ENCODE measurements at places on chromosomes 13 and 19.

GRCh38 chr13:20263393-20264044, 31.4 kb upstream of the GJB6 start:
- no peak for DNase-seq

- DNase-seq: no peak
These were observed 194.5 kb downstream of the DACH1 start for GRCh38 chr13:71672512-71672911.

DNA sequence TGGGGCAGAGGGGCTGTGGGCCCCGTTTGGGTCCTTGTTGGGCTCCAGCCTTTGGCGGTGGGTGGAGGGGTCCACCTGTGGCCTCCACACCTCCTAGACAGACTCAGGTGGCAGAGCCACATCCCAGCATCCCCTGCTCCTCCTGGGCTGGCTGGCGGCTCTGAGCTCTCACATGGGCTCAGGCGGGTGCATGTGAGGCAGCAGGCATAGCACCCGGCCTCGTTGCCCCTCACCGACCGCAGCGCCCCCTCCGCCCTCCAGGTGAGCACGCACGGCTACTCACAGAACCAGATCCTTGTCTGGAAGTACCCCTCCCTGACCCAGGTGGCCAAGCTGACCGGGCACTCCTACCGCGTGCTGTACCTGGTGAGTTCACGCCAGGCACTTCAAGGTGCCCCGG, 5.9 kb upstream of the TEKTIP1 start:
- DNase-seq: no peak

DNA sequence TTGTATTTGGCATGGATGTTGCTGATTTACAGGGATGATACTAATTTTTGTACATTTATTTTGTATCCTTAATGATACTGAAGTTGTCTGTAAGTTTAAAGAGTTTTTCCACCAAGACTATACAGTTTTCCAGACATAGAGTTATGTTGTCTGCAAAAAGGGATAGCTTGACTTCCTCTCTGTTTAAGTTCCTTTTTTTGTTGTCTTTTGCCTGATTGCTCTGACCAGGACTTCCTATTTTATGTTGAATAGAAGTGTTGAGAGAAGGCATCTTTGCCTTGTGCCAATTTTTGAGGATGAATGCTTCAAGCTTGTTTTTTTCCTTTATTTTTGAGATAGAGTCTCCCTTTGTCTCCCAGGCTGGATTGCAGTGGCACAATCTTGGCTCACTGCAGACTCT, 36.8 kb upstream of the ZNF681 start:
- no peak for DNase-seq

GRCh38 chr19:31013384-31014020, 335.7 kb downstream of the TSHZ3 start:
- no peak for DNase-seq

GRCh38 chr13:113635709-113636108, 22.3 kb downstream of the ATP4B start:
- no peak for DNase-seq

DNA sequence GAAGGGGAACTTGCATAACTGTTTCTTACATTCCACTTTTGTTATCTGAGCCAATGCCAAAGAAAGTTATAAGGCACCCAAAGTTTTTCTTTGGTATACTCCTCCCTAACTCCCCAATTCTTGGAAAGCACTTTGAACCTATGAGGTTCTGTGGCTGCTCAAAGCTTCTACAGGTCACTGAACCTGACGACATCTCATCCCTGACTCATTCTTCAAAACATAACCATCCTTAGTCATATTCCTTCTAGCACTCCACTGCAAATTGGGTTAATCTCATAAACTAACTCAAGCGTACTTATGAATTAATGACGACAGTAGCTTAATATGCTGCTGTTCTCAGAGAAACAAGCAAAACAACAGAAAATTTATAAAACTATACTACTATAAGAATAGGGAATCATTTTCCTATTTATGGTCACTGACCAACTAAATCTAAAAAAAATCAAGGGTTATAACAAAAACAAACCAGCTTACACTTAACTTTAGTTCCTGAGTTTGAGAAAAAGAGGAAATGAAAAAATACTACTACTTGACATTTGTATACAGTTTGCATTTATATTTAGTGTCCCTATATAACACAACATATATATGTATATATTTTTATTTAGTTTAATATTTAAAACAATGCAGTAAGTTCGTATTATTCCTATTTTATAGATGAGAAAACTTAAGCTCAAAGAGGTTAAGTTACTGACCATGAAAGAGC, 69.1 kb downstream of the CAB39L start:
- DNase-seq: no peak

DNA sequence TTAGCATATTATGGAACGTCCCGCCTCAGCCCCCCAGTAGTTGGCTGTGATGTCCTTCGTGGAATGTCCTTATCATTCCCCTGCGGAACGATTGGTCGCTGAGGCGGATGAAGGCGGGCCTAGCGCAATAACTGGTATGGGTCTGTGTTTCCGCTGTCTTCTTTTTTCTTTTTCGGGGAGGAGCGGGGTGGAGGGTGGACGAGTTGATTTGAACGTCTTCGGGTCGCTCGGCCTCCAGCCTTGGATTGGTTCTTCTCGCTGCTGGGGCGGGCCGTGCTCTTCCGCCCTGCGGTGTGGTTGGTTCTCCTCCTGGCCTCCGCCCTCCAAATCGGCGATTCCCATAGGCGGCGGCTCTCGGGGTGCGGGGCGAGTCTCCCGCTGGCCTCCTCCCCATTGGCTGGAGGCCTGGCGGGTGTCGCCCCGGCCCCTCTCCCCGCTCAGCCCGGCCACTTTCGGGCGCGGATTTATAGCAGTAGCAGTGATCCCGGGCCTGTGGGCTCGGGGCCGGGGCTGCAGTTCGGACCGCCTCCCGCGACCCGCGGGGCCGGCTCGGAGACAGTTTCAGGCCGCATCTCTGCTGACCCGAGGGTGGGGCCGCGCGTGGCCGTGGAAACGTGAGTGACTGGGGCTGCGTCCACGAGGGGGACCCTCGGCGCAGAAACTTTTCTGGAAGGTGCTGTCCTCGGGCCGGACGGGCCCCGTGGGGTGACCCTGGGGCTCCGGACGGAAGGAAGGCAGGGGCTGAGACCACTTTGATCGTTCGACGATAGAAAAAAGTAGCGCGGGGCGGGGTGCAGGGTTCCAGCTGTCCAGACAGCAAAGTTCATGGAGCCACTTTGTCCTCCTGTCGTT, 2.1 kb downstream of the ING1 start:
- peak; percentile 86 for DNase-seq

- no peak for DNase-seq
These were observed 76.6 kb upstream of the PCDH9 start for GRCh38 chr13:67306742-67307141.

DNA sequence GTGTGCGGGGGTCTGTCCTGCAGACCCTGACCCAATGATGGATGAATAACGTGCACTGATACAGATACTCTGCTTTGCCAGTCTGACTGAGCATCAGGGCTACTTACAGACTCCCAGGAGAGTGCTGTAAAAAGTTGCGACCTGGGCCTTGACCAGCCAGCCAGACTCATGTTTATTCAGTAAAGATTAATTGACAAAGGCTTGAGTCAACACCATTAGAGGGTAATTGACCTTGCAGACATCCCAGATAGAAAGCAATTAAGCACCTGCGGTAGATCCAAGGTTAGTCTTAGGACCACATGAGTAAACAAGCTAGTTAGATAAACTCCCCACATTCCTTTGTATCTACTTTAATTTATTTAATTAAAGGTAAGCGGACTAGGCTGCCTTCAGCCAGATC, 10.4 kb downstream of the NUDT19 start:
- no peak for DNase-seq

- no peak for DNase-seq
These were observed 32.1 kb upstream of the OR1M1 start for GRCh38 chr19:9054765-9055164.

GRCh38 chr19:46659151-46660007, 1.6 kb downstream of the DACT3 start:
- DNase-seq: no peak

GRCh38 chr13:80371840-80372509, 31.0 kb upstream of the SPRY2 start:
- DNase-seq: no peak

GRCh38 chr13:32545083-32545482, 6.5 kb upstream of the N4BP2L2 start:
- no peak for DNase-seq

DNA sequence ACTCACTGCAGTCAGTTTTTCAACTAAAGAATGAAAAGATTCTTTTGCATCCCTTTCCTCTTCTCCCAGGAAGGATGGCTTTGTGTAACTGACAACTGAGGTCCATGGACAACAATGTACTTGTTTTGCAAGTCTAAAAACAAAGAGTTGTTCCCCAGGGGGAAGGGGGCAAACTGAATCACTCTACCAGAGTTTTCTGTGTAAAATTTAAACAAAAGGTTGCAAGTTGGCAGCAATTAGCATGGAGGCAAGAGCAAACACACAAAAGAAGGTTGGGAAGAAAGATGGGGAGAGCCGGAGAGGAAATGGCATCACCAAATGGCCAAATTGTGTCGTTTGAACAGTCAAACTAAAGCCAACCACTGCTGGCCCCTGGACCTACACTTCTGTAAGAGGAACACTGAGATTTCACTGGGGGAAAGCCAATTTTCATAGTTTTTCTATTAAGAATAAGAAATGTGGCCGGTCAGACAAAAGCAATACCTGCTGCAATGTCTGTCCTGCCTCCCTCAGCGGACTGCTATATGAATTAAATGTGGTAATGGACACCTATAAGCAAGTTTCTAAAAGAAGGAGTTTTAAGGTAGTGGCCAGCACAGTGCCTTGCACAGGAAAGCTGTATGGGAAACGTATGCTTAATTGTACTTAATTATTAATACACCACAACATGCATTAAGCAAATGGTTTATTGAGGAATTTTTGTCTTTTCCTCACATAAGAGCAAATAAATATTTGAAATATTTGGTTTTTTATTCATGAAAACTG, 16.1 kb upstream of the SACS start:
- DNase-seq: no peak

DNA sequence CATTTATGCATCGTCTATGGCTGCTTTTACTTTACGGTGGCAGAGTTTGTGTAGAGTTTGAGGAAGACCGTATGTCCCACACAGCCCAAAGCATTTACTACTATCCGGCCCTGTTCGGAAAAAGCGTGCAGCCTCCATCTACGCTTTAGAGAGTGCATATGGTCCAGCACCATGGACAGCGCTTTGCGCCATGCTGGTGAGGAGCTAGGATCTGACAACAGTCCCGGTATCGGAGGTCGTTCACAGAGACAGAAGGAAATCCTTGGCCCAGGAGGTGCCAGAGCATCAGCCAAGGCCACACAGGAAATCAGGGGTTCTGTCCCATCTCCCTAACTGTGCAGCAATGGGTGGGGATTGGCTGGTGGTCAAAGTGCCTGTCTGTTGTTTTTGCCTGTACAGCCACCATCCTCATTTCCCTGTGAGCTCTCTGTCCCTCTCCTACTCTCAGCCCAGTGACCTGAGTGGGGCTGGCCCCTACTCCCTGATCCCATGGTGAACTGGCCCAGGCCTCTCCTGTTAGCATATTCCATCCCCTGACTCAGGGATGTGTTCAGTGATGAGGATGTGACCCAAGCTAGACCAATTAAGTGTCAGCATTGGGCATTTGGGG, 16.2 kb upstream of the PRODH2 start:
- DNase-seq: peak; percentile 35

DNA sequence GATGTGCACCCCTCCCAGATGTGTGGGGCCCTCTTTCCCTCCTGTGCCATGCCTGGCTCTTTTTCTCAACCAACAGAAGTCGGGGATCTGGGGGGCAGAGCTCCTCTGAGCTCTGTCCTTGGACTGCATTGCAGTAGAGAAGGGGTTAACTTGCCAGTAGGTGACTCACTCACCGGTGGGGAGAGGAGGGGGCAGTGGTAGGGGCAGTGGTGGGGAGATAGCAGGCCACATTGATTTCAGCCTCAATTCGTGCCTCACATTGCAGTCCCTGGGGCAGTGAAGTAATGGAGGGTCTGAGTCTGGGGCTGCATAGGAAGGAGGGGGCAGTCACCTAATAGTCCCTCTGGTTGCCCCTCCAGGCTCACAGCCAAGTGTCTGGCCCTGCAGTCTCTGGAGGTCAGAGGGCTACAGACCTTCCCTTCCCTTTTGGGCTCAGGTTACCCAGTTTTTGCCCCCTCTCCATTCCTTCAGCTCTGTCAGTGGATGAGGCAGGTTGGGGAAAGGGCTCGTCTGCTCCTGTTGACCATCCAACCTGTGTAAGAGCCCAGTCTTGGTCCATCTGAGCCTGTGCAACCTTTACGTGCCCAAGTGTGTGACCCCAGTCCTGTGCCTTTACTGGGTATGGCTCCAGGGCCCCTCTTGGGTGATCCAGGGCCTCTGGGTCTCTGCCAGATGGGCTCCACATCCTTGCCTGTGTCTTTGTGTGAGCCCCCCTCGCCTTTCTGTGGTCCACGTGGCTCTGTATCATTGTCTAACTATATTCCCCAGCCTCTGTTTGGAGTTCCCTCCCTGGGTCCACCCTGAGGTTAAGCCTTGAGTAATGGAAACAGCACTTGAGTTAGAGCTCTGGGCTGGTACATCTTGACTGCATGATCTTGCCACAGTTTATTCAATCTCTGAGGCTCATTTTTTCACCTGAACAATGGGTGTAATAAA, 13.0 kb downstream of the CIC start:
- DNase-seq: no peak

DNA sequence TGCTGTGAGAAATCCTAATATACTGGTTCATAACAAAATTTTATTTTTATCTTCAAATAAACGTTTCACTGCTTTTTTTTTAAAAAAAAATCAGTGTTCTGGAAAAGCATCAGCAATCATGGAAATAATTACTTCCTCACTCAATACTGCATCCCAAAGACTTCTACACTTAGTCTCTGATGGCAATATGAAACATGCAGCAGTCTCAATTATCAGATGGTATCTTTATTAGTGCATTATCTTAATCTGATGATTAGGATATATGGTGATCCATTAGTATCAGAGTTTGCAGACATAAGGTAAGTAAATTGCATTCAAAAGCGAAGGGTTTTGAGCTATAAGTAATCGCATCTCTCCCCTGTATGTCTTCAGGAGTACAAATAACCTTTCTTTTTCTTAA, 218.3 kb upstream of the EDNRB start:
- no peak for DNase-seq

GRCh38 chr19:29610574-29611271, 4.6 kb downstream of the POP4 start:
- peak; percentile 70 for DNase-seq

- no peak for DNase-seq
These were observed 624.8 kb downstream of the LIG4 start for GRCh38 chr13:107590556-107590955.

All from stimulated activated CD4-positive, alpha-beta T cell treated with anti-CD3 and anti-CD28 coated beads, Interleukin-1b, Interleukin-23, amount 100 ng/mL, for 24 hours (primary cell).